ENCODE measurements at places on chromosomes 7 and 10.

DNA sequence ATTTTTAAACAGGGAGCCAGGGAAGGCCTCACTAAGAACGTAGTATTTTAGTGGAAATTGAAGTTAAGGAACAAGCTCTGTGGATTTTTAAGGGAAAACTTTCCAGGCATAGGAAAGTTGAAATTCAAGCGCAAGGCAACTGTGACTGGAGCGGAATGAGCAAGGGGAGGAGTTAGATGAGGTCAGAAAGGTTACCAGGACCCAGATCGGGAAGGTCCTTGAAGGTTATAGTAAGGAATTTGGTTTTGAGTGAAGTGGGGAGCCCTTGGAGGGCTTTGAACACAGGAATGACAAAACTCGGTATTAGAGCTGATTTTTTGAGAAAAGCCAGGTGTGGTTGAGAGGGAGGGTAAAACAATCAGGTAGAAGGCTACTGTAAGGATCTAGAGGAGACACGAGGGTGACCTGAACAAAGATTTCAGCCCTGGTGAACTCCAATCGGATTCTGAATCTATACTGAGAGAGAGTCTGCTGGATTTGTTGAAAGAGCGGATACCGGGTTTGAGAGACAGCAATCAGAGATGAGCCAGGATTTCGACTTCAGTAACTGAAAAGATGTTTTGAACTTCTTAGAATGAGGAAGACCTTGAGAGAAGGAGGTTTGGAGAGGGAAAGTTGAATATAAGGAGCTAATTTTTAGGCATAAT is 1013.9 kb downstream of the NRG3 start:
- DNase-seq, result no peak

GRCh38 chr10:90227217-90227656 is 525.8 kb downstream of the KIF20B start:
- DNase-seq, result peak; percentile 89

- DNase-seq, result no peak
Observed at GRCh38 chr7:128910569-128910945, at the start of gene KCP. Gene KCP, minus strand, starts transcription at chr7:128910709. Its CDS starts 33 bp downstream, at chr7:128910676.

- no peak for DNase-seq
Observed at GRCh38 chr7:95669513-95669912, 73.2 kb upstream of the PDK4 start.

- no peak for DNase-seq
Observed at GRCh38 chr10:108439397-108439796, 1274.9 kb upstream of the SORCS1 start.

GRCh38 chr7:3910054-3910453 is 609.0 kb downstream of the SDK1 start:
- DNase-seq, result no peak

GRCh38 chr10:18713077-18713476 is 53.8 kb downstream of the ARL5B start:
- DNase-seq, result peak; percentile 63

DNA sequence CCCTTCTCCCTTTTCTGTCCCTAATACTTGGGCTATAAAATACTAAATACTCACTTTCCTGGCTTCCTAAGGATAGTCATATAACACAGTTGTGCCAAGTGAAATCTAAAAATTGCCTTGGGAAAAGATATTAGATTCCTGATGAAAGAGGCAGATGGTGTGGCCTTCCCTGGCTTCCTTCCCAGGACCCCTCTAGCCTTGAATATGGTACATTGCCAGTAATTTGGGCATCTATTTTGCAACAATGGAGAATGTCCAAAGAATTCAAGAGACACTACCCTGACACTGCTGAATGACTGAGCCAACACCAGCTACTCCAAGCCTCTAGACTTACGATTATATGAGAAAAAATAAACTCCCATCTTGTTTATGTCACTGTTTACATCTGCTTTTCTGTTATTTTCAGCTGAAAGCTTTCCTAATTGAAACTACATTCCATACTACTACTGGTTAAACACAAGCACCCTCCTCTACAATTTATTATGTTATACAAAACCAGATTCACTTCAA is 17.9 kb downstream of the COPG2 start:
- DNase-seq, result no peak

GRCh38 chr10:24554036-24554435 is 169.7 kb downstream of the ARHGAP21 start:
- no peak for DNase-seq

- DNase-seq, result peak; percentile 35
Observed at GRCh38 chr10:110811791-110812581, 59.7 kb upstream of the PDCD4 start.

DNA sequence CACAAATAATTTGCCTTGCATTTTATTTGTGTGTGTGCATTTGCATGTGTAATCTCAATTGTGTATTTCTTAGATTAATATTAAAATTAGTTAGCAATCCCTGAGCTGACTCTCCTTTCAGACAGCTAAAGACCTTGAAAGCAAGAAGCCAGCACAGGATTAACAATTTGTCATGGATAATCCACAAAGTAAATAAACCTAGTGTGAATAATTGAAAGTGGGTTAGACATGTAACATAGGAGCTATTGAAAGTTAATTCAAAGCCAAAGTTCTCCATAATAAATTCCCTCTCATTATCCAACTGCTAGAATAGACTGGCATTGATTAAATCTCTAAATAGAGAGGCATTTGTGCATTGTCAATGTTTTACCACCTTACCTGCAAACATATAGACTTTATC is 326.1 kb downstream of the PLXDC2 start:
- DNase-seq, result no peak

DNA sequence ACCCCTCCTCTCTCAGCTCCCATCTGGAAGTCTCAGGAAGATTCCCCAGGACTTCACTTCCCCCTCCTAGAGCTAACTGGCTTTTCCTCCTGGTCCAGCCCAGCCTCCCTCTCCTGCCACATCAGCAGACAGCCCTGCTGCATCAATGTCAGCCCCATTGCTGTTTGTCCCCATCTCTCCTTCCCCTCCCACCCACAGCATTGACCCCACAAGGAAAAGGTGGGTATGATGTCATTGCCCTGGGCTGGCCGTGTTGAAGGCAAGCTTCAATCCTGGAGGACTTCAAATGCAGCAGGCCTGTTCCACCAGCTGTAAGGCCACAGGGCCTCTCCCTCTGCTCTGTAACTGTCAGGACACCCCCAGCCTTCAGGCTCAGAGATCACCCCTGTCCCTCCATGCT is 66.5 kb downstream of the C10orf105 start:
- DNase-seq, result no peak

- DNase-seq, result no peak
Observed at GRCh38 chr10:48872234-48872633, 67.4 kb downstream of the LRRC18 start.

DNA sequence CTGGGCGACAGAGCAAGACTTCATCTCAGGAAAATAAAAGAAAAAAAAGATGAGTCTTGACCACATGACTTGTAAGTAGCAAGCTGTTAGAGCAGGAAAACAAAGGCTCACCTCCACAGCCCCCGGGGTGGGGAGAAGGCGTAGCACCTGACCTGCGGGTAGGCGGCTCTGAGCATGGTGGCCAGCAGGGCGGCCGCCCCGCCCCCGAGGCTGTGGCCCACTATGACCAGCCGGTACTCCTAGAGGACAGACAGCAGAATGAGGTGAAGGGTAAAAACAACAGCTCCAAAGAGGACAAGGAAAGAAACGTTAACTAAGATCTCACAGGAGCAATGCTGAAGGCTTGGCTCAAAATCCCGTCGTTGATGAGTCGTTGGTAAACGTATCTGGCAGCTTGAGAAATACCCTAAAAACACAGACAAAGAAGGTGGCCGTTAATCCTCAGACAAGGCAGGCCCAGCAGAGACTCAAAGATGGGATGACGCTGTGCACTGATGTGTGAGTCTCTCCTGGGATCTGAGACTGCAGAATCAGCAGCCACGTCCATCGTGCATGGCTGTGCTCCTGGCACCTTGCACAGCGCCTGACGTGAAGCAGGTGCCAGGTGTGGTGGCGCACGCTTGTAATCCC is 31.1 kb downstream of the DAGLB start:
- DNase-seq, result no peak

DNA sequence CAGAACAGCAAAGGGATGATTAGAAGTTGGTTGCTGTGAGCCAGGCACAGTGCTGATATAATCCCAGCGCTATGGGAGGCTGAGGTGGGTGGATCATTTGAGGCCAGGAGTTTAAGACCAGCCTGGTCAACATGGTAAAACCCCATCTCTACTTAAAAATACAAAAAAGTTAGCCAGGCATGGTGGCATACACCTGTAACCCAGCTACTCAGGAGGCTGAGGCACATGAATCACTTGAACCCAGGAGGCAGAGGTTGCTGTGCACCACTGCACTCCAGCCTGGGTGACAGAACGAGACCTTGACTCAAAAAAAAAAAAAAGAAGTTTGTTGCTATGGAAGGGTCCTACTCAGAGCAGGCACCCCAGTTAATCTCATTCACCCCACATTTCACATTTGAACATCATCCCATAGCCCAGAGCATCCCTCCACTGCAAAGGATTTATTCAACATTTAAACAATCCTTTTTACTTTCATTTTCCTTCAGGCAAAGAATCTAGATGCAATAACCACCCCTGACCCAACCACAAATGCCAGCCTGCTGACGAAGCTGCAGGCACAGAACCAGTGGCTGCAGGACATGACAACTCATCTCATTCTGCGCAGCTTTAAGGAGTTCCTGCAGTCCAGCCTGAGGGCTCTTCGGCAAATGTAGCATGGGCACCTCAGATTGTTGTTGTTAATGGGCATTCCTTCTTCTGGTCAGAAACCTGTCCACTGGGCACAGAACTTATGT is 4.1 kb downstream of the IL6 start:
- peak; percentile 69 for DNase-seq

DNA sequence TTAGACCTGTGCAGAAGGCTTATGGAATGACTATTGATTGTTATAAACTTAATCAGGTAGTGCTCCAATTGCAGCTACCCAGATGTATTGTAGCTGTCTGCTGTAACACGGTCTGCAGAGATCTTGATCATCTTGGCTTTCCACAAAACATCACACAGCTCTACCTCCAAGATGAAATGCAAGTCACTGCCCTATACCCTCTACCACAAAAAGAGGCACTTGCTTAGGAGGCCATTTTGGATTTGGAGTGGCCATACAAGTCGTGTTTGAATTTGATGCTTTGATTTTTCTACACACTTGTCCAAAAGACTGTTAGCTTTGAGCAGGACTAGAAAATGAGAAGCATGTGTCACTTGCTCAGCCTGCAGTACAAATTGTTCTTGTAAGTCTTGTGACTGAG is 377.2 kb downstream of the TNS3 start:
- no peak for DNase-seq

DNA sequence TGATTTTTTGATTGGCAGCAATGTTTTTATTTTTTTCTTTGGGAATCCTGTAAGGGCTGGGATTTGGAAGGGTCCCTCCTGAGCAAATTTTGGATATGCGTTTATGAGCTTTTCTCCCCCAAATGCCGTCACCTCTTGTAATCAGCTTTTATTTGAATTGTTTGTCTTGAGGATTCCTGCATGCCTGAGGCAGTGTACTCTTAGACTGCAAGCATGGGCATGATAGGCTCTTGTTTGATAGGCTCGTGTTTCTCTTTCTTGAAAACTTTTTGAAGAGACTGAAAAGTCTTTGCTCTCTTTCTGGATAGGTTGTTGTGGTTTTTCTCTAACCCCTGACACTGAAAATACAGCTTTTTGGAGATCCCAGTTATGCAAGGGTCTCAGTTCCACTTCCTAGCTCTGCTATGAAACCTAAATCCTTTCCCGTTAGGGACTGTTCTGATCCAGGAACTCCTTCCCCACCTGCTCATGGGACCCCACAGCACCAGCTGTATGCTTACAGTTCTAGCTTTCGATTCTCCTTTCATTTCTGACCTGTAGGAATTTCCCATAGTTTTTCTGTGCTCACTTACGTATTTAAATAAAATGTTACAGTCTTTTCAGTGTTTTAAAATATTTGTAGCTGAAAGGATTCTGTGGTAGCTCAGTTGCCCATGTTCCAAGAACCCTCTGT is 17.2 kb downstream of the TSPAN13 start:
- no peak for DNase-seq

DNA sequence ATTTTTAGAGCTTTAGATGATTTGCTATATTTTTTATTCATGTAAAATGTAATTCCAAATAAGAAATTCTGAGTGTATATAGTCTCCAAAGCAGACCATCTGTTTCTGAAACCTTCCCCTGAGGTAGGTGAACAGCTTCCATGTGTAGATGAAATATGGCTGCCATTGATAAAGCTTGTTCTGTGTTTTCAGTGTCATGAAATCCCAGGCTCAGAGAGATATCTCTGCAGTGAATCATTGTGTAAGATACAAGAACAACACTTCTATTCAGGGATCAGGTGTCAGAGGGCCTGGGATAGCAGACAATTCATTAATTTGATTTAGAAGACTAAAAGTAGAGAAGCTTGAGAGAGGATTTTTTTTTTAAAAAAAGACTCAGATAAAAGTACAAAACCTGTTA is 29.1 kb downstream of the ACTA2 start:
- DNase-seq, result peak; percentile 51

- DNase-seq, result no peak
Observed at GRCh38 chr10:13589316-13589715, 2.6 kb downstream of the PRPF18 start.

- DNase-seq, result peak; percentile 83
Observed at GRCh38 chr7:158695726-158696452, 8.7 kb downstream of the NCAPG2 start.

- no peak for DNase-seq
Observed at GRCh38 chr10:52477305-52477704, 163.2 kb downstream of the DKK1 start.

DNA sequence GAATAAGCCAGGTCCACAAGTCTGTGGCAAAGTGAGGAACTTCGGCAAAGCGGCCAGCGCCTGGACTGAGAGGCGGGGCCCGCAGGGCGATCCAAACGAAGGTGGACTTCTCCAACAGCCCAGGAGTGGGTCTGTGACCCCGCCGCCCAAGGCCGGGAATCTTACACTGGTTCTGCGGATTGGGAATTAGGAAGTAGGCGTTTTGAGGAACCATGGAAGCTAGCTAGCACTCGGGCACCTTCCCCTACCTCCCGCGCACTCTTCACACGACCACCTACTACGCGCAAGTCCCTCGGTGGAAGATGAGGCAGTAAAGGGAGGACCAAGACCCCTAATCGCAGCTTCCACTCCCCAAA is 570 bp upstream of the ARF5 start:
- DNase-seq, result no peak

DNA sequence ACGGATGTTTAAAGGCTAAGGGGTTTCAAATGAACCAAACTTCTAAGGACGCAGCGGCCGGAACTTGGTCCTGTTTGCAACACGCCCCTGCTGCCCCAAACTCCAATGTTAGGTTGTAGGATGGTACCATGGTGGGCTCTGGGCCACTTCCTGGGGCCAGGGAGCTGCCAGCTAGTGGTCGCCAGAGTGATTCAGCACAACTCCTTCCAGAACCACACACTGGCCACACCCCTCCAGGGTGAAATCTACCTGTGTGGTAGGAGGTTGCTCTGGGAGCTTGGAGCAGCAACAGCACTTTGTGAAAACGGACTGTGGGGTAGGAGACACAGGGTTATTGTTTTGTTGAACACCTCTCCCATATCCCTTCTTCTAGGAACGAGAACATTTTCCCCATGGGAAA is 161.1 kb downstream of the FANK1 start:
- DNase-seq, result no peak

GRCh38 chr10:131082201-131082850 is 229.2 kb downstream of the TCERG1L start:
- DNase-seq, result no peak

Measured in brain microvascular endothelial cell (primary cell).